Activated CD4-positive, alpha-beta T cell treated with anti-CD3 and anti-CD28 coated beads, Interleukin-2, amount 10 ng/mL, durations not matched to agents 7 days and 5 days (primary cell): ENCODE measurements at places on chromosomes 6 and 20. TPM values are rescaled to one million over a fixed set of nuclear protein-coding genes. Genes with fewer than 3 reads are reported as not detected.

Gene ZFP57
- total RNA-seq: not detected

Gene TAGAP
- total RNA-seq: 60.3 TPM

Gene GPX5
- not detected for total RNA-seq

Gene CAPN11
- 2.5 TPM for total RNA-seq

Gene WFDC11
- not detected for total RNA-seq

Gene STX11
- total RNA-seq: 13.7 TPM

Gene CFB
- 0.37 TPM for total RNA-seq

GRCh38 chr6:81820980-81821379 is 68.5 kb upstream of the TENT5A start:
- DNase-seq: no peak

DNA sequence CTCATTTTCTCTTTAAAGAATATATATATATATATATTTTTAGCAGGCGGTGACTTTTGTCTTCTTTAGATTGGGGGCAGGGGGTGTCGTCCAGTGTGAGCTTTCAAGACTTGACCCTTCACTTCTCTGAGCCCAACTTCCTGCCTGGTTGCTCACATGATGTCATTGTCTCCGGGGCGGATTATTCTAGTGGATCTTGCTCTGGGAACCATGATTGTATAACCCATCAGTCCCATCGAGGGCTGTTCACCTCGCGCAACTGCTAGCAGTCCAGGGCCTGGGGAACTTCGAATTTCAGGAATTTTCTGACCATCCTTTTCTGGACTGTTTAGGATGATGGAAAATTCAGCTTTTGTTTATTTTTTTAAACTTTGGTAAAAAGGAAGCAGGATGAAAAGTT is 1.0 kb downstream of the IGF2R start:
- peak; percentile 39 for DNase-seq

- no peak for DNase-seq
These were observed 215.5 kb upstream of the MCHR2 start for GRCh38 chr6:100209323-100210136.

DNA sequence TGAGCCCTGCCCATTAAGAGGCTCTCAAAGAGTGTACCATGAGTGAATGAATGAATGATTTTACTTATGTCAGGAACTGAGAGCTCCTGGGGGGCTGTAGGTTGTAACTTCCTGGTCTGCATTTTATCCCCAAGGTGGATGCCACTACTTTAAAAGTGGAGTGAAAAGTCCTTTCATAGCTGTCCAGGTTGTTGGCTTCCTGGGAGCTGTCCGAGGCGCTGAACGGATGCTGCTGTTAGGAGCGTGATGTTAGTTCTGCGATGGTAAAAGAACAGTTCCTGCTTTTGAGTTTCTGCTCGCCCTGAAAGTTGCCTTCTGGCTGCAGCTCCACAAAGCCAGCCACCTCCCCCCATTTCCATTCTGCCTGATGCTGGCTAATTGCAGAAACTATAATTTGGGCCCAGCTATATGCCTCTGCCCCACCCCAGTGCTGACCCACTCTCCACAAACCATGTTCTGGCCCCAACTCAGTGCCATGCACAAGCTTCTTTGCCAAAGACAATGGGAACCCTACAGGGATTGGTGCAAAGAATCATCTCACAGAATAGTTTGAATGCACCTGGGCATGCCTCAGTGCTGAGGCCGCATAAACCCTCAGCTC is 330.9 kb upstream of the CDH4 start:
- DNase-seq: no peak

DNA sequence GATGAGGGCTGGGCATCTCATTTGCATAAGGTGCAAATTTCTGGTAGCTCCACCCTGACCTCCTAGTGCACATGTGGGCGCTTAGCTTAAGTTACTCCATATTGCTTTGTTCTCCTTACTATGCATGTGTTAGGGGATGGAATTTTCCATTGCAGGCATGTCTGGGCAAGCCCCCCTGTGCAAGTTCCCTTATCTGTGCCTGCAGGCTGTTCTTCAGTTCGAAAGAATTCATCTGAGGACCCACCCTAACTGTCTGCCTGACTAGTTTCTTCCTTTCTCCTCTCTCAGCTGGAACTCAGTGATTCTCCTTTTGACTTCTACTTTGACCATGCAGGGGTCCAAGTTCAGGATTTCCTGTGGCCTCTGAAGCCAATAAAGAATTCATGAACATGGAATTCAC is 30.2 kb downstream of the CCDC170 start:
- no peak for DNase-seq

- DNase-seq: no peak
These were observed 21.1 kb downstream of the SPTLC3 start for GRCh38 chr20:13029687-13030375.

GRCh38 chr6:146355521-146356100 is 188.0 kb upstream of the RAB32 start:
- DNase-seq: no peak

DNA sequence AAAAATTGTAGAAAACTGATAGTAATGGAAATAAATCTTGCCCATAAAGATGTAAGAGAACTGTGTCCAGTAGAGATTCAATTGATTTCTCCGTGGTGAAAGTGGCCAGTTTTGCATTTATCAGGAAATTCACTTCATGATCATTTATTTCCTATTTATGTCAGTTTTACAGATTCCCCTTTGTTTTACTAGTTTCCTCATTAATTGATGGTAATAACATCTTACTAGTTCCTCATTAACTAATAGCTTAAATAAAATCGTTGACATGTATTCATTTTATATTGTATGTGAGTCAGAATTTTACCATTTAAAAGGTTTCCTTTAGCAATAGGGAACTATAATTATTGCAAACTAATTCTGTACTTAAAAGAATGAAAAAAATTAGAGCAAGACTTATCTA is 99.8 kb upstream of the ADGRF1 start:
- no peak for DNase-seq

- DNase-seq: no peak
These were observed 83.0 kb upstream of the FAM184A start for GRCh38 chr6:119161438-119161837.

GRCh38 chr6:170096191-170096802 is 194.6 kb downstream of the DLL1 start:
- no peak for DNase-seq
